SHP77 (cell line): ENCODE measurements at places on chromosomes 13 and 19.

DNA sequence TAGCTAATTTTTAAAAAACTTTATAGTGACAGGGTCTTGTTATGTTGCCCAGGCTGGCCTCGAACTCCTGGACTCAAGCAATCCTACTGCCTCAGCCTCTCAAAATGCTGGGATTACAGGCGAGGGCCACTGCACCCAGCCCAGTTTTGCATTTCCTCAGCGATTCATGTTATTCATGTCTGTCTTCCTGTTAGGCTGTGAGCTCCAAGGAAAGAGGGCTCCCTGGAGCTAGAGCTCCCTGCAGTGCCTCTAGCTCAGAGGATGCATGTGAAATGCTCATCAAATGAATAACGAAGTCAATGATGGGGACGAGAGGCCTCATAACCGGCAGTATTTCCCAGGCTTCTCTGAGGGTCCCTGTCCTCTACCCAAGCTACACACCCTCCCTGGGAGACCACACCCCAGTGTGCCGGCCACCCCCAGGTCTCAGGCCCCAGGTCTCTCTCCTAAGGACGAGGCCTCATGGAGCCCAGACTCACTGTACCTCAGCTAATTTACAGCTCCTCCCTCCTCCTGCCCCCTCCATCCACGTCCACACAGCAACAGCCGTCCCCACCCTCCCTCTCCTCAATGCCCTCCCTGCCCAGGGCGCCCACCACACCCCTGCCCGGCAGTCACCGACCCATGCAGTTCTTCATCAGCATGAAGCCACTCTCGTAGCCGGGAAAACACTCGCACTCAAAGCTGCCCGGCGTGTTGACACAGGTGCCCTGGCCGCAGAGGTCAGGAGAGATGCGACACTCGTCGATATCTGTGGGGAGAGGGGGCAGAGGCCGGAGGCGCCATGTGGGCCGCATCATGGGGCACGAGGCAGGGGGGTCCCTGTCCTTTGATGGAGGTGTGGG is 28.5 kb downstream of the FBN3 start:
- peak; percentile 23 for DNase-seq

- DNase-seq, result no peak
Observed at GRCh38 chr13:40064154-40065097, 409.0 kb downstream of the COG6 start.

GRCh38 chr13:97327086-97327485 is 105.0 kb downstream of the MBNL2 start:
- DNase-seq, result no peak

DNA sequence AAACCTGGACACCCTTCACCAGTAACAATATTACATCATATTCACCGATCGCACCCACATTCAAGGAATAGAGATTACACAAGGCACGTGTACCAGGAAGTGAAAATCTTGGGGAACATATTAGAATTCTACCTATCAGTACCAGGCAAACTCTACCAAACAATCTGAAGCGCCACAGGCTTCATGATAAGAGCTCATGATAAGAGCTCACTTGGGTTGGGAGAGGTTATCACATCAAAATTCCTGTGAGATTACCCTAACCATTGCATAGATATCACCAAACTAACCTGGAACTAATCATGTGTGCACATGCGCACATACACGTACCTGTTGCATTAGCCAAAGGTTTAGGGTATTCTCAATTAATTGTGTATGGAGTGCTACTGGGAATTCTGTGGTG is 1861.3 kb downstream of the PCDH9 start:
- DNase-seq, result no peak

- DNase-seq, result no peak
Observed at GRCh38 chr13:79936368-79937136, 404.4 kb downstream of the SPRY2 start.

- peak; percentile 18 for DNase-seq
Observed at GRCh38 chr13:87172166-87172835, 498.9 kb upstream of the SLITRK5 start.

DNA sequence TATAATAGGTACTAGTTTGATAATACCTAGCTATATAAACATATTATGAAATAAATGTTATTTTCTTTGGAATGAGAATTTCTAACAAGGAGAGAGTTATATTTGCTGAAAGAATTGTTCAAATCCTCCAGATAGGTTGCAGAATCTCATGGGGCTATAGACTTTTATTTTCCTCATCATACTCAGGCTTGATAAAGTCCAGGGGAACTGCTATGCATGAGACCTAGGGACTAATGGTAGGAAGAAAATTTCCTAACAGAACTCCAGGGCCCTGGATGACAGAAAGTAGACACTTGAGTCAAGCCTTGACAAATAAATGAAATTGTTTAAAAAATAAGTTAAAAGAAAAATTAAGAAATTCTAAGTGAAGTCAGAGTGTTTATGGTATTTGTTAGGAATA is 138.5 kb upstream of the DACH1 start:
- no peak for DNase-seq

DNA sequence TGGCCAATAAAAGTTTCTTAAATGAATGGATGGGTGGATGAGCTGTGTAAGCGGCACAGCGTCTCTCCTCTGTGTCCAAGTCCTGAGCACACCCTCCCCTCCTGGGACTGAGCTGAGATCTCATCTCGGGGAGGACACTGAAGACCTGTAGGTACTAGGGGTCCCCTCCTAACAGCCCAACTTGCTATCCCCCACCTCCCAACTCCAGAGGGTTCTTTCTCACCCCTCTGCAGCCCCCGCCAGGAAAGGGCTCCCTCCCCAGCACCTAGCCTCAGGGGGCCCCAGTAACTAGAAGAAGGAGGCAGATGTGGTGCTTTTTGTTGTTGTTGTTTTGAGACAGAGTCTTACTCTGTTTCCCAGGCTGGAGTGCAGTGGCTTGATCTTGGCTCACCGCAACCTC is 1.1 kb upstream of the NANOS3 start:
- no peak for DNase-seq

DNA sequence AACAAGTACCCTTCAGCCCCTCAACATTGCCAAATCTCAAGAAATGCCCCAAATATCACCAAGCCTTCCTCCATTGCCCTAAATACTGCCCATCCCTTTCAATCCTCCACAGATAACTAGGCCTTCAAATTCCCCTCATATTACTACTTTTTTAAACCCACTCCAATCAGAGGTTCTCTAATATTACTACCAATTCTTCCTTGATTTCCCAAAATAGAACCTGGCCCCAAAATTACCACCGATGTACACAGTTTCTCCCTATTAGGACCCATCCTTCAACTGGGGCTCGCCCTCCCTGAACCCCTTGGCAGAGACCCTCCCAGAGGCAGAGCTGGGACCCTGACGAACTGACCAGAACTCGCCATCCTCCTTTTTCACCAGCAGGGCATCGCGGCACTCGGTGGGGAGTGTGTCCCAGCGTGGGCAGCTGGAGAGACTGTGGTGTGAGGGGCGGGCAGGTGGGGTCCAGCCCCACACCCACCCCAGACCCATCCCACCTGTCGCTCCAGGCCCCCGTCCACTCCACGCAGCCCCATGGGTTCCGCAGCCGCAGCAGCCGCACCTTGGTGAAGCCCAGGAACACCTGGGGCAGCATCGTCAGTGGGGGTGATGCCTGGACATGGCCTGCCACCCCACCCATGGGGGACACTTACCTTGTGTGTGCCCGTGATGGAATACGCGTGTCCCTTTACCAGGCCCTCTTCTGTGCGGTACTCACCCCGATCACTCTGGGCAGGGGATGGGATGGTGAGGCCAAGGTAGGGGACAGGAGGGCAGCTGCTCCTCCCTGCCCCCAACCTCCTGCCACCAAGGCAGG is 6.1 kb downstream of the CAPN12 start:
- no peak for DNase-seq

GRCh38 chr13:76000131-76000530 is 364.0 kb downstream of the LMO7 start:
- no peak for DNase-seq

DNA sequence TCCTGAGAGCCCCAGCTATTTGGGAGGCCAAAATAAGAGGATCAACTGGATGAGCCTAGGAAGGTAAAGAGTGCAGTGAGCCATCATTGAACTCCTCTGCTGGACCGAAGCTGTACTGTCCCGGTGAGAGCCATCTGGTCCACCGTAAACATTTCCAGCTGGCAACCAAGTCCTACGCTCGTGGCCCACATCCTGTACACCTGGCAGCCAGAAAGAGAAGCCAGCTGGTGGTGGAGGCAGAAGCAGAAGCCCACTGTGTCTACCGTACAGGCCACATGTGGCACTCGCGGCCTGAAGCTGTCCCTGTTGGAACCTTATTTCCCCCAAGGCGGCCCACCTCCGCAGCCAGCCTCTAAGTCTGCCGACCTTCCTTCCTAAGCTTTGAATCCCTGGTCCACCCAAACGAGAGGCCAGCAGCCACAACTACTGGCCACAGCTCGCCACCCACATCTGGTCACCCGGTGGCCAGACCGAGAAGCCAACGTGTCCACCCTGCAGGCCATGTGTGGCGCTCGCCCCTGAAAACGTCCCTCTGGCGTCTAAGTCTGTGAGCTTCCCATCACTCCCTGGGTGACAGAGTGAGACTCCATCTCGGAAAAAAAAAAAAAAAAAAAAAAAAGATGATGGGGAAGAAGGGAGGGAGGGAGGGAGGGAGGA is 14.2 kb upstream of the ZNF91 start:
- peak; percentile 52 for DNase-seq

DNA sequence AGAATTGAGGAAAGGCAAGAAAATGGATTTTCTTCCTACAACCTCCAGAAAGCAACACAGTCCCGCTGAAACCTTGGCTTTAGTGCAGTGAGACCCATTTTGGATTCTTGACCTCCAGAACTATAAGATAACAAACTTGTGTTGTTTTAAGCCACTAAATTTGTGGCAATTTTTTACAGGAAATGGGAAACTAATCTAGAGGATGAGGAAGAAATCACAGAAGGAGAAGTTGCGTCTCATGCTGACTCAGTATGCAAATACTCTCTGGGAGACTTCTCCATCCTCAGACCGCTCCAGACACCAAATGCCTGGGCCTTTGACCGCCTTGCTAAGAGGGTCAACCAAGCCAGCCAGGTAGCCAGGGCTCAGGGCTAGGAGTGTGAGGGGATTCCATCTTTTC is 13.1 kb upstream of the CEACAM16 start:
- DNase-seq, result no peak

GRCh38 chr13:35699825-35700510 is 223.5 kb upstream of the MAB21L1 start:
- DNase-seq, result no peak

DNA sequence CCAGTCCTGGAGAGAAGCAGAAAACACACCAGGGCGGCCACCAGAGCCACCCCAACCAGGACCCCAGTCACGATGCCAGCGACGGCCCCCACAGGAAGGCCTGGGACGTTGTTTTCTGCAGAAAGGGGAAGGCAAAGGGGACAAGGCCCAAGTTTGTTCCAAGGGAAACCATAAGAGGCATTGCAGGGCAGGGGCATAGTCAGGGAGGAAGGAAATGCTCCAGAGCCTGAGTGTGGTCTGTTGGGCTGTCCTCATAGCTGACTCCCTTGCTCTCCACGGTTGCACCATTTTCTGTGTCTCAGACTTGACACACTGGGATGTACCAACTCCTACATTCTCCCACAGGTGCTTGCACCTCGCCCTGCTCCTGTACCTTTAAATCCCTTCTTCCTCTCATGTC is 5.2 kb downstream of the CEACAM4 start:
- DNase-seq, result no peak

DNA sequence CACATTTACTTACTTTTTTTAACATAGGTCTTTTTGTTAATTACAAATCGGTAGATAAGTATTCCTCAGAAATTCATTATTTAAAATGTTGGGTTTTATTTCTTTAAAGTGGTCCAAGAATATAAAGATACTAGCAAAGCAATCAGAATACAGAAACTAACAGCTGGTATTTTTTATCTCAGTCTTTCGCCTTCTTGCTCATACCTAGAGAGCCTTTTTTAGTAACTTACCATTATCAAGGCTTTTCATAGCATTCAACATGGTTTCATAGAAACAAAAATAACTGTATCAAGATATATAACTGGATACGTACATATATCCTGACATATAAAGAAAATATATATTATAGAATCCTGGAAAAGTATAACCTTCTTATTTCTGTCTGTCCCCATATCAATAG is 227.8 kb upstream of the MIR17HG start:
- no peak for DNase-seq

DNA sequence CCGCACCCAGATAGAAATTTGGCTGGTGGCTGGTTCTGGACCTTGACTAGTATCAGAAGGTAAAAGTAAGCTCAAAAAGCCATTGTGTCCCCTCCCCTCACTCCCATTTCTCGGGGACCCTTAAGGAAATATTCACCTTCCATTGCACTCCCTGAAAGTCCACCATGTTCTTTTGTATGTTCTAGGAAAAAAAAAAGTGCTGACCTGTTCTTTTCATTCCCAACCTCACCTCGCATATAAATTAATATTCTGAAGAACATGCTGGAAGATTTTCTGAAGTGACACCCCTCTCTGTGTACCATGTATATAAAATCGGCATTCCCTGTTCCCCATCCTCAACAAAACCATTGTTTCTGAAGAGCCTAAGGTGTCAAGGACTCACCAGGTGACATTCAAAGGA is 43.2 kb downstream of the ZNF557 start:
- no peak for DNase-seq

DNA sequence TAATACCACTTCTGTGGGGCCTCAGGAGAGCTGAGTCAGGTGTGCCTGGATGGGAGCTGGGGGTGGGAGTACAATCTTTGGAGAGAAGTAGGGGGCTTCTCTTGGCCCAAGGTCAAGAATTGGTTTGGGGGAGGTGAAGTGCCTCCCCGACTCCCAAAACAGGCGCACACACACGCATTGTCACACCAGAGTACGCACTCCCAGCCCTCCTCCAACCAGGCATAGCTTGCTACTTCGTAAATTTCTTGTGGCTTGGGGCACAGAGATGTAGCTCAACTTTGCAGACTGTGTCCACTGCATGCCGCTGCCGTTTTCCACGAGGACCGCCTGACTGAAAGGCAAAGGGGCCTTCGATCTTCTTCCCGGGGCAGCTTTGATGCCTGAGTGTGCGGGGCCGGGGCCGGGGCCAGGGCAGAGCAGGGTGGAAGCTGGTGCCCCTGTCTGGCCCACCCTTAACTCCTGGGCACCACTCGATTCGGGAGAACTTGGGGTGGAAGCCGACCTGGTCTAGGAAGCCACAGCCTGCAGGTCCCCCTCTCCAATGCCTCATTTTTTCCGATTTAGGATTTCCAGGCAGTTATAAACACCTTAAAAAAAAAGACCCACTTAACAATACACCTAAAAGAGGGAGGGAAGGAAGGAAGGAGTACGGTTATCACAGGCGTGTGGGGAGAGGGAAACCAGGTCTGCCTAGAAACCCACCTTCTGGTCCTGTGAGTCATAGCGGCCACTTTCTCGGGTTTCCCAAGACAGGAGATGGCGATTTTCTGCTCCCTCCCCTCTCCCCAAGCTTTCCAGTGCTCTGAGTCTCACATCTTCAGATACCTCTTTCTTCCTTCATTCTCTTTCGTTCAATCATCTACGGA is 5.8 kb upstream of the TSHZ3 start:
- DNase-seq, result no peak

DNA sequence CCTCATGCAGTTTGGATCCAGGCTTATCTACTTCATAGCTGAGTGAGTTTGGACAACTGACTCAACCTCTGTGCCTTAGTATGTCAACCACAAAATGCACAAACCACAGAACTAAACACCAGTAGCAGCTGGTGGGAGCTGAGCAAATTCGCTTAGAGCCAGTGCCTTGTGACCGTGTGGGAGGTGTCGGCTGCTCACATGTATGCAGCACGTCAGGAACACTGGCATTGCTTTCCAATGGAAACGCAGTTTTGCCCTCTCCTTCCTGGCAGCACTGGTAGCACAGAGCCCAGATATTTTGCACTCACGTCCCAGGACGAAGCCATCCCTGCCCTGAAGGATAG is 8.3 kb upstream of the NTN5 start:
- DNase-seq, result no peak
